ENCODE measurements at places on chromosomes 5 and 9.

DNA sequence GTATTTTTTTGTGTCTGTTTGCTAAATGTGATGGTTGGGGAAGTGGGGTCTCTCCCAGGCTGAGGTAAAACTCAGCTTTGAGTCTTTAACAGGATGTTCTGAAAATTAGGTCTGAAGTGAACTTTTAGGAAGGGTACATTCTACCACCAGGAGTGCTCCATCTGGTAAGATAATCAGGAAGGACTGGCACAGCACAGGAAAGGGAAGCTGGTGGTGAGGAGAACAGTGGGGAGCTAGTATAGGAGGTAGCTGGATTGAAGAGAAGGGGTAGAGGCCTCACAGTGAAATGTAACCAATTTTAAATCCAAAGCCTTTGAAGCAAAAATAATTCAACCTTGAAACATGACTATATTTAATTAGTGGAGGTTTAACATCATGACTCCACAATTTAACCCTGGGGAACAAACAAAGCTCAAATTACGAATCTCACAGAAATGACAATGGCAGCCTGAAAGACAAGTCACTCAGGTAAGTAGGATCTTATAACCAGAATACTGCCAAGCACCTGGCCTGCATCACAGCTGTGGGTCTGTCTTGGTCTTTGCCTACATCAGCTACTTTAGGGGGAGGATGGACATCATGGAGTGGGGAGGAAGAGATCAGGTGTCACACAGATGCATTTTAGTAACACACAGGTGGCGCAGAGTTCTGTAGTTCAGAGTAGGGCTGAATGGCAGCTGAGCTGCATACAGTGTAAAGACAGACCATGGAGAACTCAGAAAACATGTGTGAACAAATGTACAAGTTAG, 445.3 kb downstream of the DMRT2 start:
- DNase-seq, result no peak

DNA sequence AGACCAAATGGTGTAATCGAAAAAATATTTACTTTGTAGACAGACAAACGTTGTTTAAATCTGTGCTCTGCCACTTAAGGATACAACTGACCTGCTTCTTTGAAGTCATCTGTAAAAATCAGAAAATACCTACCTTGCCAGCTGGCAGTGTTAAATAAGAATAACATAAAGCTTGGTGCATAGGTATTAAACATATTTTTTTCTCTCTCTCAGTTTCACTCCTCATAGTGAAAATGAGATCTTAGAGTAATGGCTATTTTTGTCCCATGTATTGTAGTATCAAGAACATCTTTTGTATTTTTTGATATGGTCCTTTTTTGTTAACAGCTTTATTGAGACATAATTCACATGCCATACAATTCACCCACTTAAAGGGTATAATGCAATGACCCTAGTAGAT, 17.9 kb upstream of the RANBP17 start:
- DNase-seq, result no peak

- DNase-seq, result no peak
These were observed 91.8 kb upstream of the TNC start for GRCh38 chr9:115209601-115210306.

DNA sequence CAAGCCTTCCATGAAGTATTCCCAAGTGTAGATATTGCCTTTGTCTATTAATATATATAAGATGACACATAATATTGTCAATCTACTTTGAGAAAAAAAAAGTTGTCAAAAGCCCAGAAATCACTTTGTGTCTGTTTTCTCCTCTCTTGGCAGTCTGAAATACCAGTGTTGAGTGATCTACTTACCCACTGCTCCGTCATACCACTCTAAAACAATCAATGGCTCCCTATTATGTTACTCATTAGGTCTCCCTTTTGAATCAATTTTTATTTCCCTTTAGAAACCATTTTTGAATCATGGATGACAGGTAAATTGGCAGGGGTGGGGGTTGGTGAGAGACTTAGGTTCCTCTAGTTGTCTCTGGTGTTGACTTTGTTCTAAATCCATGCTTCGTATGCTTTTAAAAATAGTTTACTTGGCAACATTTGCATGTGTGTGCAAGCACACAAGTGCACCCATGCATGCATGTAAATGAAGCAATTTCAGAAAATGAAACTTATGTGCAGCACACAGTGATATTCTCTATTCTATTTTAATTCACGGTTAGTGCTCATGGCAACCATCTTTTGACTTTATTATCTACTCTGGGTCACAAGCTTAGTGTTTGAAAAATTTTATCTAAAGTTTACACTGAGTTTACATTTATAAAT, 378.9 kb downstream of the RAB3C start:
- no peak for DNase-seq

GRCh38 chr9:17843236-17843635, 264.4 kb downstream of the SH3GL2 start:
- no peak for DNase-seq

DNA sequence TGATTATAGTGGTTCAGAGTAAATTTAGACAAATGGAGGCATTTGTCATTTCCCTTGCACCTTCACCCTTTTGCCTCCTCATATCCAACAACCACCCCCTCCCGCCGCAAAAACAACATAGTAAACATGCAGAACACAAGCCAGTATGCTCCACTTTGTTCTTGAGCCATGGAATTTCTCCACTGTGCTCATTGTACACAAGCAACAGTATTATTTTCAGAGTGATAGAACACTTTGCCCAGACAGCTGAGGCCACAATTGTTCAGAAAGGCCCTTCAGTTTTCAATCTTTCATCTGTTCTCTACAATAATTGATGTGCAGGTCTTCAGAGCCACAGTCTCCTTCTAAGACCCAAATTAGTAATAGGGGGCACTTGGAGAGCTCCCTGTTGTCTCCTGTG, 272.8 kb upstream of the SLC30A5 start:
- no peak for DNase-seq

GRCh38 chr5:172414531-172415361, 39.6 kb downstream of the SH3PXD2B start:
- no peak for DNase-seq

- no peak for DNase-seq
These were observed 40.2 kb downstream of the NTNG2 start for GRCh38 chr9:132201780-132202703.

- no peak for DNase-seq
These were observed 6.7 kb upstream of the SLIT3 start for GRCh38 chr5:169307646-169308045.

DNA sequence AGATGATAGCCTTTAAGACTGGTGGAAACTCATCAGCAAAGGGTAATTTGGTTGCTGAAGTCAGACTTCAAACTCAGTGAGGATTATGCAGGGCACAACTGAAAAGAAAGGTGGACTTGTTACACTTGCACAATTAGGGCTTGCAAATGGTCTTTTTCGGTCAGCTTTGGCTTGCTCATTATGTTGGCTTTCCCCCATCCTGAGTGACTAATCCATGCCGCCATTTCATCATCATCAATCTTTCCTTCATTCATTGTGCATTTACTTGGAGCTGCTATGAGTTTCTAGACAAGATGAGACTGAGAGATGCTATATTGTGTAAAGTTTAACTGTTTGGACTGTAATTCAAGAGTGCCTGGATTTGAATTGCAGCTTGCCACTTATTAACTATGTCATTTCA, 134.8 kb upstream of the PPP1R2B start:
- DNase-seq, result no peak

Data from amygdala (tissue), 56 donors.